ENCODE measurements at places on chromosomes 2 and 18.
A peak's percentile ranks its signal among the peaks of the same experiment; 100 is the strongest.

GRCh38 chr18:5097116-5097703, 99.8 kb downstream of the AKAIN1 start:
- no peak for DNase-seq

- DNase-seq, result peak; percentile 21
Observed at GRCh38 chr18:13103366-13103765, 112.2 kb downstream of the CEP192 start.

- no peak for DNase-seq
Observed at GRCh38 chr2:193201583-193201982, 1006.9 kb upstream of the TMEFF2 start.

GRCh38 chr2:59889305-59889704, 664.1 kb downstream of the BCL11A start:
- no peak for DNase-seq

DNA sequence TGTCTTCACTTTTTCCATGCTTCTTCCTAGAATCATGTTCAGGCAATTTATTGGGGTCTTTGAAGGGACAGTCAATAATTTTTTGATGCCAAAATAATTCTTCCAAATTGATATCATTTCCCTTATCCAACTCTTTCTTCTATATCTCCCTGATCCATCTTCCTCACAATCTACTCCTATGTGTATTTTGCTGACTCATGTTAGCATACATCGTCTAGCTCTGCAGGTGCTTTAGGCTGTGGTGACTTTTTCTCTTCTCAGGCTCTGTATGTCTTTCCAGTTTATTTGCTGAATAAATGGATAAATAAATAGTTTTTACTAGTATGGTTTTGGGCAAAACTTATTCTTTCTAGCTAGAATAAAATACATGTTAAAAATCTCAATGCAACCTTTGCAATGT, 1650.9 kb upstream of the TMEFF2 start:
- DNase-seq, result no peak

DNA sequence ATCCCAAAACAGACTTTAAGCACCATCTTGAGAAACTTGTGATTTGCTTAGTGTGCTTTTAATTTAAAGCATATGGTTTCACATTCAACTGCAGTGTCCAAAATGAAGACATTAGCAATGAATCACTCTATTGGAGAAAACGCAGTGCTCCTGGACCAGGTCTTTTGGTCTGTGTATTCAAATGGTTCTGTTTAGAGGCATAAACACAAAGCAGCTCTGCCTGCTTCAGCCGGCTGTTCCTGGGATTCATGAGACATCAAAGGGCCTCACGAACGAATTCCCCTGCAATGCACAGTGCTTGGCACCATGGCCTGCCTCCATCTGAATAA, 117.1 kb upstream of the SP5 start:
- DNase-seq, result no peak

DNA sequence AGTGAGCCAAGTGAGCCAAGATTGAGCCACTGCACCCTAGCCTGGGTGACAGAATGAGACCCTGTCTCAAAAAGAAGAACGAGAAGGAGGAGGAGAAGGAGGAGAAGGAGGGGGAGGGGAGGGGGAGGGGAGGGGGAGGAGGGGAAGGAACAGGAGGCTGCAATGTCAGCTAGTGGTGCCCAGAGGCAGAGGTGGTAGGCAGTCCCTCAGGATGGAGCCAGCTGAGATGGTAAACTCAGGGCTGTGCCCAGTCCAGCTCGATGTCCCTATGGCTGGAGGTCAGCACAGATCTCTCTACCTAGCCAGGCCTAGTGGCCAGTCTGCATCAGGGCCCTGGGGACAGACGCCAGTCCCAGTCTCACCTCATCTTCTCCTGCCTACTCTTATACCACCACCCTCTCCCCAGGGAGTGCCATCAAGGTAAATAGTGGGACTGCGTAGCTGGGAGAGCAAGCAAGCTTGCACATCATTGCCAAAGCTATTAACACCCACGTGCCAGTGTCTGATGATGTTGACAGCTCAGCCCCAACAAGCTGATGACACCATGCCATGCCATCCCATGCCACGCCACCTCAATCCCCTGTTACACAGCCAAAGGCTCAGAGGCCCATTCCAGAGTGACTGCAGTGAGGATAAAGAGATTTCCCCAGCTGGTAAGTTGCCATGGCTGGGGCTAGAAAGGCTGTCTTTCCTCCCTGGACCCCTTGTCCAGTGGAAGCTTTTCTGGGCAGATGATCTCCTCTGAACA, 7.6 kb upstream of the PLB1 start:
- no peak for DNase-seq

DNA sequence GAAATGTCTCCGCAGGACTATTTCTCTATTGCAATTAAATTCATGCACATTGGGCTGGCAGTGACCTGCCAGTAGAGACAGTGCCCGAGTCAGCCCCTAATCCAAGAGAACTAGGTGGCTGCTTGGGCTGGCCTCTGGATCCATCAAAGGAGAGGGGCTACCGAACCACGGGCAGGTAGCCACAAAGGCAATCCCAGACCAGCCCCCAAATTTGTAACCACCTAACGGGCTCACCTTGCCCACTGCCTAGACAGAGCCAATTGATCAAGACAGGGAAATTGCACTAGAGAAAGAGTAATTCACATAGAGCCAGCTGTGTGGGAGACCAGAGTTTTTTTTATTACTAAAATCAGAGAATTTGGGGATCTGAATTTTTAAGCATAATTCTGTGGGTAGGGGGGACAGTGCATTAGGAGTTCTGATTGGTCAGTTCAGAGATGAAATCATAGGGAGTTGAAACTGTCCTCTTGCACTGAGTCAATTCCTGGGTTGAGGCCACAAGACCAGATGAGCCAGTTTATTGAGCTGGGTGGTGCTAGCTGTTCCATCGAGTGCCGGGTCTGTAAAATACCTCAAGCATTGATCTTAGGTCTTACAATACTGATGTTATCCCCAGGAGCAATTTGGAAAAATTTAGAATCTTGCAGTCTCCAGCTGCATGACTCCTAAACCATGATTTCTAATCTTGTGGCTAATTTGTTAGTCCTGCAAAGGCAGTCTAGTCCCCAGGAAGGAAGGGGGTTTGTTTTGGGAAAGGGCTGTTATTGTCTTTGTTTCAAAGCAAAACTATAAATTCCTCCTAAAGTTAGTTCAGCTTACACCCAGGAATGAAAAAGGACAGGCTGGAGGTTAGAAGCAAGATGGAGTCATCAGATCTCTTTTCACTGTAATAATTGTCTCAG, 260.4 kb upstream of the SP5 start:
- no peak for DNase-seq

DNA sequence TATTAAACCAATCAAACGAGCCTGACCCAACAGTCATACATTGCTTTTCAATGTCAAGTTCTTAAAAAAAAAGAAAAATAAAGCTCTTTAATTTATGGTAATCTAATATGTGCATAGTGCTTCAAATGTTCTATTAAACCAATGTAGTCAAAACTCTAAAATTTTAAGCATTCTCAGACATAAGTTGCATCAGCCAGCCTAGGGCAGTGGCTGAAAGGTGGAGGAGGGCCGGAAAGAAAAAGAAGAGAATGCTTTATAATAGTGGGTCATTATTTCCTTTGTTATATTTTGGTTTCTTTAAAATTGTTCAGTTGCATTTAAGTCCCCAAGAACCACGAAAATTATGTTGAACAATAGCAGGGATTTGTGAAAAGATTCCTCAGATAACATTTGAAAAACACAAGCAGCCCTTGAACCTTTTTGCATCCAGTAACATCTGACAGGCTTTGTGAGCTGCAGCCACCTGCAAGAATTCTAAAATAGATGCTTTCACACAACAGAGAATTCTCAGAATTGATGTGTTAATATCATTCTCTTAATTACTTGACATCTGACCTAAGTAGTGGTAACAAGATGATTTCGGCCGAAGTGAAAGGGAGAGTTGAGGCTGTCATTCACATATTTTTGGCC, 252.1 kb downstream of the CDCA7 start:
- no peak for DNase-seq

GRCh38 chr2:128668946-128669345, 350.3 kb upstream of the HS6ST1 start:
- no peak for DNase-seq

GRCh38 chr2:46300406-46300832, 3.2 kb downstream of the EPAS1 start:
- DNase-seq, result no peak

GRCh38 chr2:239369631-239370161, 31.1 kb downstream of the HDAC4 start:
- no peak for DNase-seq

GRCh38 chr2:170969030-170969429, 40.0 kb downstream of the GORASP2 start:
- DNase-seq, result no peak

- DNase-seq, result no peak
Observed at GRCh38 chr2:136376211-136376610, 258.3 kb upstream of the CXCR4 start.

DNA sequence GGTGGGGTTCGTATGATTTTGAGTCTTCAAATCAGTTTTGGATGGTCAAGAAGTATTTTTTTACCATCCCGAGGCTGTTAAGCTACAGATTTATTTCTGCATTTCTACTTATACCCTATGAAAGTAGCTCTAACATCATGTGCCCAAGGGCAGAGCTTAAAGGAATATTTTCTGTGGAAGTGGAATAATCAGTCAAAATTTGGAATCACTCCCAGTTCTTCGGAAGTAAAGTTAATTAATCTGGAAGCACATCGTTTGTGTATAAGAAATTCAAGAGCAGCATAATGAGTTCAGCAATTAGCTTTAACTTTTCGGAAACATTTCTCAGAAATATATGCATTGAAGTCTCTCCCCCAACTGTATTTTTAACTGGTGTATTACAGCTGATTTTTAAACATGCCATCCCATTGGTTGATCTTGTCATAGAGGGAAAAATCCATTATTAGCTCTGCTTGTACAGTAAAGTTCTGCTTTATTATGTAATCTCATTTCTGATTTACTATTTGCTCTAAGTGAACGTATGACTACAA, 510.1 kb downstream of the DCC start:
- DNase-seq, result no peak

- no peak for DNase-seq
Observed at GRCh38 chr18:77162580-77162979, 30.0 kb upstream of the MBP start.

GRCh38 chr18:49933530-49934128, 120.3 kb upstream of the ACAA2 start:
- no peak for DNase-seq

GRCh38 chr2:231065966-231066365, 9.3 kb downstream of the PSMD1 start:
- no peak for DNase-seq

DNA sequence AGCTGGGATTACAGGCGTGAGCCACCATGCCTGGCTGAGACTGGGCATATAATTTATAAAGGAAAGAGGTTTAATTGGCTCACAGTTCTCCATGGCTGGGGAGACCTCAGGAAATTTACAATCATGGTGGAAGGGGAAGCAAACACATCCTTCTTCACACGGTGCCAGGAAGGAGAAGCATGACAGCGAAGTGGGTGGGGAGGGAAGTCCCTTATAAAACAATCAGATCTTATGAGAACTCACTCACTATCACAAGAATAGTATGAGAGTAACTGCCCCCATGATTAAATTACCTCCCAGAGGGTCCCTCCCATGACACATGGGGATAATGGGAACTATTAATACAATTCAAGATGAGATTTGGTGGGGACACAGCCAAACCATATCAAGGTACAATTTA, 7.8 kb upstream of the LCLAT1 start:
- no peak for DNase-seq
